Activated CD4-positive, alpha-beta T cell treated with anti-CD3 and anti-CD28 coated beads for 36 hours (primary cell): ENCODE measurements at places on chromosomes 12 and 14.

GRCh38 chr12:11719678-11720099, 70.2 kb downstream of the ETV6 start:
- peak; percentile 73 for DNase-seq

GRCh38 chr12:67419810-67420209, 150.7 kb downstream of the CAND1 start:
- no peak for DNase-seq

- no peak for DNase-seq
These were observed 1.7 kb upstream of the RNASE7 start for GRCh38 chr14:21040370-21040925.

GRCh38 chr12:1607940-1608712, 13.7 kb upstream of the FBXL14 start:
- no peak for DNase-seq

- peak; percentile 13 for DNase-seq
These were observed 1.4 kb downstream of the TMTC1 start for GRCh38 chr12:29782285-29782870.

DNA sequence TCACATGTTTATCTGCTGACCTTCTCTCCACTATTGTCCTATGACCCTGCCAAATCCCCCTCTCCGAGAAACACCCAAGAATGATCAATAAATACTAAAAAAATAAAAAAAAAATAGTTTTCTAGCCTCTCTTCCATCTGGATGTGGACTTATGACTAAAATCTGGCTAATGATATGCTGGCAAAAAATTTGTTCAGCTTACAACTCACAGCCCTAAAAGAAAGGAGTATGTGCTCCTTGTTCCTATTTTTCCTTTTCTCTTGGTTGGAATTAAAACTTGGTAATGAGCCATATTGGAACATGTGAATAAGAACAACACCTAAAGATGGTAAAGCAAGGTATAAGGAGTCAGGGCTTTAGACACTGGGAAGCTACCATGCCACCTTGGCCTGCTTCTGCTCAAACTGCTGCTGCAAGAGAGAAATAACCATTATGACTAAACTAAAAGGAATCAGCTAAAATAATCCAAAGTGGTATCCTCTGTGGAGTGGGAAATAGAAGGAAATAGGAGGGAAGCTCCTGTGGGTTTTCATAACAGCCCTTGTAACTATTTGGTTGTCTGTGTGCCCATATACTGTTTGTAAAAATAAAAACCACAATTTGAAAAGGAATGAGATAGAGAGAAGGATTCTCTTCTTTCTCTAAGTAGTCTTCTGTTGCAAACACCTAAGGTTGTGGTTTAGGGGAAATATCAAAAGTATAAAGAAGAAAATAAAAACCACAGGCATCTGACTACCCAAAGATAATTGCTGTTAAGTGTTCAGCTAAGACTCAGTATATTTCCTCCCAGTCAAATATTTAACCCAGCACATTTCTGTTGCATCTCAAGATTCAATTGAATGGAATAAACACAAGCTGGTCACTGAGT, 53.8 kb downstream of the SDR9C7 start:
- no peak for DNase-seq

GRCh38 chr12:24839268-24839791, 109.6 kb downstream of the BCAT1 start:
- peak; percentile 87 for DNase-seq

DNA sequence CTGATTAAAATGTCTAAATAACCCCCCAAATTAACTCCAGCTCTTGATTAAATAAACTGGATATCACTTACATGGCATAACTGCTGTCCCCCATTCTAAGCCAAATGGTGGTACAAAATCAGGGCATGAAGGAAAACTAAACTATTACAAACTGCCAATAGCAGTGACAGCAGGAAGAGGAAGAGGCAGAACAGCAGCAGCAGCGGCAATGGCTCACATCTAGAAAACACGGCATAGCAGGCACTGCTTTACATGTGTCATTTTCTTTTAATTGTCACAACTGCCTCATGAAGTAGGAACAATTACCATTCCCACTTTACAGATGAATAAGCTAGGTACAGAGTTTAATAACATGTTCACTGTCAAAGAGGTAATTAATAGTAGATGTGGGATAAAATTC, 92.0 kb downstream of the EPS8 start:
- no peak for DNase-seq

- no peak for DNase-seq
These were observed 146.3 kb upstream of the ATF7IP start for GRCh38 chr12:14219156-14219555.

DNA sequence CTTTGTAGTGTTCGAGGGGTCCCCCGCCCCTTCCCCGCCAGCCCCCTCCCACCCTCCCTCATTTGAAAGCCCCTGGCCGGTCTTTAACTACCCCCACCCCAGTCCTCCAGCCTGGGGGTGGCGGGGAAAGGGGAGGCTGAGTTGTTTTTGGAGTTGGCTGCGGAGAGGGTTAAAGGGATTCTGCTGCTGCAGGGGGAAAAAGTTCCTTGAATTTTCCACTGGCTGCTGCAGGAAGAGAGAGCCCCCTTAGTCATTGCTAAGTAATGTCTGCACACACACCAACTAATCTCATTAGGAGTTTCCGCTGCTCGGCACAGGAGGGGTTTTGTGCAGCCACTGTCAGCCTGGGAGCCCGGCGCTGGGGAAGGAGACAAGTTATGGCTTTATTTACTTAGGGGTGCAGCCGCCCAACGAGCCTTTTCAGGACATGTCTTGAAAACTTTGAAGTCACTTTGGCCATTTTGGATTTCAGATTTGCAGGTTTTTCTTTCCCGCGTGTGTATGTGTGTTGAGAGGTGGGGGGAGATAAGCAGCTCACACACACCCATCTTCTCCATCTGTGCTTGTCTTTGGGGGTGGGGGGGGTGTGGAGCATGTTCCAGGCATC, 1.8 kb downstream of the ELK3 start:
- peak; percentile 71 for DNase-seq

DNA sequence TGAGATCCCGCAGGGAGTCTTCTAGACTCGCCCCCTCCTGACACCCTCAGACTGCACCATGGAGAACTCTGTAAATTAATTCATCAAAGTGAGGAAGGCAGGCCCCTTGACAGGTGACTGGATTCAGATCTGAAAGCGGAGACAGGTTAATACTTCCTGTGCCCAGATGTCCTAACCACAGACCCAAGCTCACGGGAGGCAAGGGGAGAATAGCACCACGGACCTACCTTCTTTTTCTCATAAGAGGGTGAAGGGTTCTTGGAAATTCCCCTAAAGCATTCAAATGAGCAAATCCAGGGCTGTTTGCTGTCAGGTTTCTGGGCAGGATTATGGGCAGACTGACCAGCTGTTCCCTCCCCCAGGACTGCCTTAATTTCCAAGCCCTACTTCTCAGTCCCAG, 170.0 kb downstream of the ZFP36L1 start:
- no peak for DNase-seq

DNA sequence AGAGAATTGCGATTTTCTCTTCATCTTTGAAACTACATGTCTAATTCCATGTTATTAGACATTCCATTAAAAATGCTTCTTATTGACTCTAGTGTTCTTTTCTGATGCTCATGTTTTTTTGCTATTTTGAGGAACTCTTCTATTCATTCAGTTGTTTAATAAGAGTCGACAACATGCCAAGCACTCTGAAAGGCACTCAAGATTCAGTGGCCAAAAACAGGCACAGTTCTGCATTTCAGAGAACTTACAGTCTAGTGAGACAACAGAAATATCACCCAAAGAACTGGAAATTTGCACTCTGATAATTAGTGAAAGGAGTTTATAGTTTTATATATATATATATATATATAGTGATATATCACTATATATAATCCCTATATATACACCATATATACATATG, 111.7 kb downstream of the TSHR start:
- DNase-seq: no peak

DNA sequence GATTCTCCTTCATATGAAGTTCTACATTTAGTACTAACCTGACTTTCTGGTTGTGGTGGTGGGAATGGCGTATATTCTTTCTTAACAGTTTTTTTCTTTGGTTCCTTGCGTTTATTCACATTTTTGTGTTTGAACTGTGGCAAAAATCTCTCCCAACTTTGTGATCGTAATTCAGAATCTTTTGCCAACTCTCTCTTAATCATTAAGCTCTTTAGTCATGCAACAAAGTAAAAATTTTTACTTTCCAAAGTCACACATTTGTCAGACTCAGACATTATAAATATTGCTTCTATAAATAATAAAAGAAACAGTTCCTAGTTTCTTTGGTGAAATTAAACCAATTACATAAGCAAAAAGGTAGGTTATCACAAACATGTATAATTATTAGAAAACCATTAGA, 7.5 kb downstream of the KRR1 start:
- DNase-seq: no peak

DNA sequence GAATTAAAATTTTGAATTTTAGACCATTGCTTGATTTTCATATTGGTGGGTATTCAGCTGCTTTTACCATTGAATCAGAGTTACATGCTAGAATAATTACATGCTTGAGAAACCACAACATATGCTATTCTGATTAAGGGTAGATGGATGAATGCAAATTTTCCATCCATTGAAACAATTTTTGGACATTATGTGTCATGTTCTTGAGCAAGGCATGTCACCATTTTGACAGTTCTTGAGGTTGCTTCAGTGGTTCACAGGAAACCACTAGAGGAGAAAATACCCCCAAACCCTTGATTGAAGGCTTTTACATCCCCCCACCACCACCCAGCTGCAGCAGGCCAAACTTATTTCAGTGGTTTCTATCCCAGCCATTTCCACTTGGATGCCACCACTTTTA, 13.5 kb downstream of the UBR7 start:
- DNase-seq: no peak

GRCh38 chr14:99136047-99136400, 136.0 kb downstream of the BCL11B start:
- no peak for DNase-seq

DNA sequence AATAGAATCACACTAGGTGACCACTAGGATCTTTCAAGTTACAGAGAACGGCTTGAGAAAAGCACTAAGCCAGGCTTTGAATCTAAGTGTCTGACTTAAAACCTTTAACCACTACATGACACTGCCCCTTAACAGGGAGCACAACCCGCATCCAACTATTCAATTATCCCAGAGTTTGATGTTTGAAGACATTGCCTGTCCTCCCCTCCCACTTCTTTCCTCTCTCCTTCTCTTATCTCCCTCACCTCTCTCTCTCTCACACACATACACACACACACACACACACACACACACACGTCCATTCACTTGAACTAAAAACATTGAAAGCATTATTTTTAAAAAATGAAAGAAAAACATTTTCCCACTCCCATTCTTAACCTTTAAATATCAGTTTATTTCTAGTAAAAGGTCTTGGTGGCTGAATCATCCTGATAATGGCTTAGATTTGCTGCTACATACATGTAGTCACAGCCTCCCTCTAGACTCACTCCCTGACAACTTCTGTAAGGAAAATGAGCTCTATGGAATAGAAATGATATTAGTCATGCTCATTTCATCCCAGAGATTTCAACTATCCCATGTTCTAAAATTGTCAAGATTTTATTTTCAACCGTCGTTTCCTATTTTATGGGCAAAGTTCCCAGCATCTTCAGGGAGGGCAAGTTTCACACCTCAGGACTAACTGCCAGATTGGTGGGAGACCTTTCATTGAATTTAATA, 53.5 kb upstream of the RAP1B start:
- no peak for DNase-seq
